Activated CD8-positive, alpha-beta memory T cell treated with anti-CD3 and anti-CD28 coated beads, Interleukin-2, amount 50 U/mL, for 48 hours (primary cell): ENCODE measurements at places on chromosomes 7 and 10.

- no peak for DNase-seq
These were observed 18.1 kb upstream of the LIPK start for GRCh38 chr10:88687853-88688467.

DNA sequence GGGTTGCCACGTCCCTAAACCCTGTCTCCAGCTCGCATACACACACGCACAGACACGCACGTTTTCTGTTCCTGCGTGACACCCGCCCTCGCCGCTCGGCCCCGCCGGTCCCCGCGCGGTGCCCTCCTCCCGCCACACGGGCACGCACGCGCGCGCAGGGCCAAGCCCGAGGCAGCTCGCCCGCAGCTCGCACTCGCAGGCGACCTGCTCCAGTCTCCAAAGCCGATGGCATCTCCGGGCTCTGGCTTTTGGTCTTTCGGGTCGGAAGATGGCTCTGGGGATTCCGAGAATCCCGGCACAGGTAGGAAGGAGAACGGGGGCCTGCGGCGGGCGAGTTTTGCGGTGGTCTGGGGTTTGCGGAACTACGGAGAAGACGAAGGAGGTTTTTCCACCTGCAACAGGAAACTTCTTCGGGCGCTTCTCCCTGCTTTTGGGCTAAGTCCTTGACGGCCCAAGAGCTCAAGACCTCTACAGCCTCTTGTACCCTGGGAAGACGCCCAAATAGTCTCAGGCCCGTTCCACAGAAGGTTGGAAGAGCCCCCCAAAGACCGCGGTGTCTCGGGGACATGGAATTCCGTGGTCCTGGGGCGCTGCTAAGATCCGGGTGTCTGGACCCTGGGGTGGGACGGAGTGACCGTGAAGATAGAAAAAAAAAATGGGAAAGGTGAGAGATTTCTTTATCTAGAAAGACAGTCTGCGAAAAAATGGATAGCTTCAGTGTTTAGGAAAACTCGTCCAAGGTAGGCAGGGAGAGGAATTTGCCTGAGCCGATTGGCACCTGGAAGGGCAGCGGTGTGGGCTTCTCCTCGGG is at the start of gene GAD2:
GAD2 (plus strand) TSS at position 190 of the 811 bp plus-strand sequence; CDS start at position 226, 36 bp downstream.
- no peak for DNase-seq

GRCh38 chr10:42959833-42960232 is 117.0 kb upstream of the RET start:
- peak; percentile 22 for DNase-seq

- peak; percentile 78 for DNase-seq
These were observed 117.1 kb downstream of the DYNC2I1 start for GRCh38 chr7:158973440-158973839.

DNA sequence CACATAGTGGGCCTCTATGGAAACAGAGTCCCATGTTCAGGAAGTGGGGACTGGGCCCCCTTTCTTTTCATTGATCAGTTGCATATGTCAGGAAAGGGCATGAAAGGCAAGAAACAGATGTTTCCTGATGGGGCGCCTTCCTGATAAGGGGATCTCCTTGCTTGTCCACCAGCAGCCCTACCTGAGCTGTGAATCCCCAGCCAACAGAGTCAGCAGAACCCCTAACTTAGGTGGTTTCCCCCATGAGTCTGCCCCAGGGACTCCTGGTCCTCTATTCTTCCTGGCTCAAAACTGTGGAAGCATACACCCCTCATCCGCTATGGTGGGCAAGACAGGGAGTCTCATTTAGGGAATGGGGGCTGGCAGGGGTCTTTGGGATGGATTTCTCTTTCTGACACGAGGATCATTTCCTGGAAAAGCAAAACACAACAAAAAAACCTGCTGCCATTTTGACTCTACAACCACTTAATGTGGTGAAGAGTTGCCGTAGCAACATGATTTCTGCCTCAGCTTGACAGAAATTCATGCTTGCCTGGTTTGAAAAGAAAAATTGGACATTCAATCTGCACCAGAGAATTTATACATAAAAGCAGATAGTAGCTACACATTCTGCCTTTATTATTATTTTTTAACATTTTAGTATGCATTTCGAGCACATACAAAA is 119.8 kb downstream of the SPAG6 start:
- no peak for DNase-seq
